Heart left ventricle (tissue), 16 donors: ENCODE measurements at places on chromosomes 2 and 18. TPM values are rescaled to one million over a fixed set of nuclear protein-coding genes. Genes with fewer than 3 reads are reported as not detected.

The XIRP2 gene
- 380 TPM for total RNA-seq

The SRD5A2 gene
- total RNA-seq, result not detected

DNA sequence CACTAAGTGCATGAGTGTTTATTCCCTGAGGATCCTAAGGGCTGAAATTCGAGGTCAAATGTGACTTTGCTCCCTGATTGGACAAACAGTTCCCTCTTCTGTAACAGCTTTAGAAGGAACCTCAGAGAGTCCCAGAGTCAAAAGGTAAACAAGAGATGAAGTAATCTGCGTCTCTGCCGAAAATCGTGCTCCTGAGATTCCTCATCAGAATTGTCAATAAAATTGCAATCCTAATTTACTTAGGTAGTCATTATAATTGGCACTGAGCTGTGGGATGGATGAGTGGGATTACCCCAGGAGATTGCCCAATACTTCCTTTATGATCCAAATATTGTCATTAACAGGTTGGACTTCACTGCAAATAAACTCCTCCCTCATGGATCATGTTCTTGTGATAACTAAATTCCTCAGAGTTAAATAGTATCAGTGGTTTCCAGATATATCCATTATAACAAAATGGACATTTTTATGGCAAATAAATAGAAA lies 907 bp upstream of the SUCLG1 start:
- no peaks in the 10 kb centered on the region for H3K27me3 ChIP-seq
- peaks cover 3% of the 10 kb centered on the region for H3K36me3 ChIP-seq
- H3K4me3 ChIP-seq, result peak overlapping the region; percentile 84
- no peak for DNase-seq
- H3K27ac ChIP-seq, result no peak overlapping the region
- H3K4me1 ChIP-seq, result peaks cover 34% of the 10 kb centered on the region

DNA sequence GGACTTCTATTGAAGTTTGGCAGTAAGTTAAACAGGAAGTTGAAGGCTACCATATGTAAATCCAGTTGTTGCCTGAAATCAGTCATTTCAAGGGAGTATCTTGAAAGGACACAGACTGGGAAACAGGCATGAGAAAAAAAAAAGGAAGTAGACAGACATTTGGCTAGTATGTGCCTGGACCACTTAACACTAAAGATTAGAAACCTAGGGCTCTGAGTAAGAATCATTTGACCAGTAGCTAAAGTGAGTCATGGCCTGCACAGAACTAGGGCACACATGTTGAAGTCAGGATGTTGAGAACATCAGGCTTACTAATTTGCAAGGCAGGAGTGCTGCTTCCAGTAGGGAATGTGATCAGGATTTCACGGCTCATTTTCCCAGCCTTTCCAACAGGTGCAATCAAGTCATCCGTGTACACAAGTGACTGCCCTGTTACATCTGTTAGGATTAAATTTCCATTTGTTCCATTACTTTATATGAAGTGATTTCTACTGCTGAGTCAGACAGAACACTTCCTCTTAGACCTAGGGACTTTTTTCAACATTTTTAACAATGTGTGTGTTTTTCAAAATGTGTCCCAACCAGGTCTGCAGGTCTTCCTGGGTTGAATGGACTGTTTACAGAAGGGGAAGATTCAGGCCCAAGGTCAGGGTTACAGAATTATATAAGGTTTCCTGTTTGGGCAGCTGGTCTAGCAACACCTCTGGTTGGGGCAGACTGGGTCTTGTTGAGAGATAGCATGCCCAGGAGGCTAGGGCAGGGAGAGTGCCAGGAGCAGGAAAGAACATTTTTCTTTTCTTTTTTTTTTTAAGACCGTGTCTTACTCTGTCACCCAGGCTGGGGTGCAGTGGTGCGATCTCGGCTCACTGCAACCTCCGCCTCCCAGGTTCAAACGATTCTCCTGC lies 145.6 kb downstream of the TGIF1 start:
- no peaks in the 10 kb centered on the region for H3K36me3 ChIP-seq
- no peaks in the 10 kb centered on the region for H3K27me3 ChIP-seq
- H3K4me3 ChIP-seq, result peak overlapping the region; percentile 38
- peak overlapping the region; percentile 97 for H3K27ac ChIP-seq

The MGAT4A gene
- total RNA-seq, result 45.0 TPM

The PFN4 gene
- total RNA-seq, result 0.76 TPM

The ECEL1 gene
- 0.30 TPM for total RNA-seq

The ADNP2 gene
- total RNA-seq, result 13.1 TPM
